ENCODE measurements at places on chromosomes 2 and 18.

GRCh38 chr2:78585871-78586270 lies 439.6 kb upstream of the REG3G start:
- DNase-seq, result no peak

DNA sequence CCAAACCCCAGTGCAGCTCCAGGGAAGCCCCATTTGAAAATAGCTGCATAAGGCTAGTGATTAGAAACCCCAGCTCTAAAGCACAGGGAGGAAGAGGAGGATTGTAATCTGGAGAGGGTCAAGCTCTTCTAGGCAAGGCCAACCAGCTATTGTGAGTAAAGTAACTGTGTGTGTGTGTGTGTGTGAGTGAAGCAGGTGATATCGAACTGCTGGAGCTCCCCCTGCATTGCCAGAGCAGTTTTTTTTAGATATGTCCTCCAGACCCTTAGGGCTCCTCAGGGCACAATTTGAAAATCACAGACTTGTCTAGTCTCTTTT lies 177.4 kb upstream of the NABP1 start:
- DNase-seq, result no peak

DNA sequence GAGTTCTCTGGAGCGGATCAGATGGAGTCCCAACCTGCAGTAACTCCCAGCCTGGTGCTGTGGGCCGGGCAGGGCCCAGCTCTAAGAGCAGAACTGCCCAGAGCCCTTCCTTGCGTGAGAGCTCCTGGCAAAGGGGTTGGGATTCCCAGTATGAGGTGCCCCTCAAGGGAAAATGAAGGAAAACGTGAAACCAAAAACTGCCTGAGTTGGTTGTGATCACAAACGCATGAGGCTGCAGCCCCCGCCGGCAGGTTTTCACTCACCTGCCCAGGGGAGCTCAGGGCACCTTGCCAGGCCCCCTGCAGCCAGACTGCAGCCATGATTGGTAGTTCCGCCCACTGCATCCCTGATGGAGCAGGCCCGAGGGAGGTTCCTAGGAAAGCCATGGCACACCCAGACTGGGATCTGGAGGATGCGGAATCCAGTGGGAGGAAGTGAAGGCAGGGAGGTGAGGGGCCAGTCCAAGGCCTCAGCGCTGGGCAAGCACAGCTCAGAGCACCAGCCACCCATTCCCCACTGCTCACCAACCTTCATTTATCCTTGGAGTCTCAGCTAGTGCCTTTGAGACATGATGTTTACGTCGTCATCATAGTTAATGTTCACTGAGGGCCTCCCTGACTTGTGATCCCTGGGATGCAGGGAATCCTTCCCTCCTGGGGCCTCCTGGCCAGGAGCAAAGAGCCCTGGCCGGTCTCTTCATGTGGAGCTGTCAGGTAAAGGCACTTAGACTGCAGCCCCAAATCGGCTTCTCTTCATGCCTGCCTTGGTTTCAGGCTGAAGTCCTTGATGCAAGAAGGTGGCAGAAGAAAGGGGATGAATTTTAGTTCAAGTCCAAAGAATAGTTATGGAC lies 103.2 kb downstream of the INHBB start:
- DNase-seq, result no peak

- no peak for DNase-seq
Measured at GRCh38 chr18:65815506-65815905, 64.7 kb downstream of the CDH7 start.

DNA sequence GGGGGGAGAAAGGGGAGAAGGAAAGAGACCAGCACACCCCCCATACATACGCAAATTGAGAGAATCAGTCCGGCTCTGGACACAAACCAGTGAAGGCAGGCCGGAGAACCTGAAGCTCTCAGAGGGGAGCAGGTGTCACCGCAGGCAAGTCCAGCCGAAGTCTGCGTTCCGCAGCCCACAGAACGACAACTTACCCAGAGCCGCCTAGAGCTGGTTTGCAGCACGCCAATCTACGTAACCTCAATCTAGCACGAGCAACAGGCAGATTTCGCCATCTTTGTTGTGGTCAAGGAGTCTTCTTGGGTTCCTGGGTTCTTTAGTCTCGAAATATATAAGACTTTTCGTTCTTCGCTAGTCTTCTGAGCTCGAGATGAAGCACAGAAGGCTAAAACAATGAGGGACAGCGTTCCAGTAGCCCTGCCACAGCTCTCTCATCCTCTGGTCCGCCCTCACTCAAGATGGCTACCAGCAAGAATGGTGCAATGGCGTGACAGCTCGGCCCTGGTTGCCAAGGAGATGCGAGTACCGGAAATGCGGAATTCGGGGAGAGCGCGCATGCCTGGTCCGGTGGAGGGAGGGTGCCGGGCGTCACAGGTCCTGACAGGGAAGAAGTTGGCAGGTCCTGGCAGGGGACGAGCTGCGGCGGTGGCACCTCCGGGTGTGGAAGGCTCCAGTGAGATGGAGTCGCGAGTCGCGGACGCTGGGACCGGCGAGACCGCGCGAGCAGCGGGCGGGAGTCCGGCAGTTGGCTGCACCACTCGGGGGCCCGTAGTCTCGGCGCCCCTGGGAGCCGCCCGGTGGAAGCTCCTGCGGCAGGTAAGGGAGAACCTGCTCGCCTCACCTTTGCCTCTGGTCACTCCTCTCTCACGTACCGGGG lies at the start of the genes CAMKMT and PREPL:
TSS of gene CAMKMT (plus strand) at position 618 of the 877 bp plus-strand sequence.
TSS of gene PREPL (minus strand) at position 165 of the 877 bp plus-strand sequence. CDS start 15,152 bp downstream, outside the sequence.
- DNase-seq, result peak; percentile 94

DNA sequence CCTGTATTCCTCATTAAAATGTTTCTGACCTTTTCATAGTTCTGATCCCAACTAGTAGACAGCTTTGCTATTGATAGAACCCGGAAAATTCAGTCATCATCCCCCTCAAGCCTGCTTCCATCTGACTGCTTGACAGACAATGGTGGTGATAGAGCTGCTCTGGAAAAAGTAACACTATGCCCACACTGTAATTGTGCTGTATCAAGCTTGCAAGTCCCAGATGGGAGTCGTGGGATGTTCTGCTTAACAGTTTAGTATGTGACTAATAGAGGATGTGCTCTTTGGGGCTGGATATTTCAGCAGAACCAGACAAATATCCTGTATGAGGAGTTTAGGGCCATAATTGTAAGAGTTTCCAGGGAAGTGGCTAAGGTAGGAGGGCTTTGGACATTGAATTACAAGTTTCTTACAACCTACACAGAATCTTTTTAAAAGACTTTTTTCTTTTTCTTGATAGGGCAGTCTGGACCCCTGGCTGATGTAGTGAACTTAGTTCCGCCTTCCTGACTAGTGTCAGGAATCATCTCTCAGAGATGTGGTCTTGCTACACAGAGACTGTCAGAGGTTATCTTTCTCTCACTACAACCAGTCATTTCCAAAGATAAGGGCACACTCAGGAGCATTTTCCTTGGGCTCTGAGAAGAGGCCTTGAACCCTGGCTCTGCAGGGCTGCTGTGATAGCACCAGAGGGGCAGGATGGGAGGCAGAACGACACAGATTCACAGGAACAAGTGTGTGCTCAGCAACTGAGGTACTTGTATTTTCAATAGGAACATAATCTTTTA lies 158.0 kb upstream of the RBMS1 start:
- DNase-seq, result no peak

GRCh38 chr18:49890041-49890440 lies 76.7 kb upstream of the ACAA2 start:
- DNase-seq, result no peak

DNA sequence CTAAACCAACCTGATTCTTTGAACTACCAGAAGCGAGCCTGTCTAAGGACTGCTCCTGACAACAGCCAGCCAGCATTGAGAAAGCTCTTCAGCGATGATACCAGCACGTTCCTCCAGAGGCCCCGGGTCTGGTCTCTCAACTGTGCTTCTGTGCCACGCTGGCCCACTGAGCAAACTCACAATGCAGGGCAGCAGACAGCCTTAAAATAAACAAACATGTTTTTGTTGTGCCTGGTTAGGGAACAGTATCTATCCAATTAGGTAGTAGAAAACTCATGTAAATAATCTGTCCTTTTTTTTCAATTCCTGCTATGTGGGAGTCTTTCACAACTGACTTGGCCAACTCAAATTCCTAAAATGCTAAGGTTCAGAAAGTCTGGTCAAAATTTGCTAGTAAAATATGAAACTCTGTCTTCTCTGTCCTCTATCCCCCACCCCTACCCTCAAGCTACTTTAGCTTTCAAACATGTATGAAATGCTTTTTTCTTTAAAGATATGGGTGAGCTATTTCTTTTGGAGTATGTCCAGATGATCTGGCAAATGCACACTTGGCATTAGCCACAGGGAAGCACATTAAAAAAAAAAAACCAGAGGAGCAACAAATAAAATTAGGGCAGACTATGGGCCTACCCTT lies 21.4 kb upstream of the EML4 start:
- DNase-seq, result no peak

DNA sequence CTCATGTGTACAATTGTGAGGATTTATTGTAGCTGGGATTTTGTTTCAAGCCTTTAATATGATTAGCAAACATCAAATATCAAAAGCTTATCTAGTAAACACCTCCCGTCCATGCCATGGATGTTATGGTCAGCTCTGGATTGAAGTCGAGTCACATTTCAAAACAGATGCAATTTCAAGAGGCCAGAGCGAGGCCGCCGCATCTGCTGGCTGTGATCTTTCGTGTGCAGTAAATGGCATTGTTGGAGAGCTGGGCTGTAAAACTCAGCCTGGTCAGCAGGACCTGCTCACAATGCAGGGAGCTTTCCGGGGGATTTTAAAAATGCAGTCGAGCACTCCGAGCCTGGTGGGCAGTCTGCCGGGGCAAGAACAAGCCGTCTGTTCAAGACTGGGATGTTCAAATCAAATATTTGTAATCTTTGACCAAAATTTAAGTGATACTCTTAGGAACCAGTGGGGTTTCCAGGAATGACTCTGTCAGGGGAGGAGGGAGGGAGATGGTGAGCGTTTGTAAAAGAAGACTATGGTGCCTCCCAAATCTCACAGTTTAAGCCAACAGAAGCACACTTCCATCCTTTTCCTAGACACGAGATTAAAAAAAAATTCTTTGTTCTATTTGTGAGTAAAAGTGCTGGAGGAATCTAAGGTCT lies 97.6 kb downstream of the MYCN start:
- no peak for DNase-seq

DNA sequence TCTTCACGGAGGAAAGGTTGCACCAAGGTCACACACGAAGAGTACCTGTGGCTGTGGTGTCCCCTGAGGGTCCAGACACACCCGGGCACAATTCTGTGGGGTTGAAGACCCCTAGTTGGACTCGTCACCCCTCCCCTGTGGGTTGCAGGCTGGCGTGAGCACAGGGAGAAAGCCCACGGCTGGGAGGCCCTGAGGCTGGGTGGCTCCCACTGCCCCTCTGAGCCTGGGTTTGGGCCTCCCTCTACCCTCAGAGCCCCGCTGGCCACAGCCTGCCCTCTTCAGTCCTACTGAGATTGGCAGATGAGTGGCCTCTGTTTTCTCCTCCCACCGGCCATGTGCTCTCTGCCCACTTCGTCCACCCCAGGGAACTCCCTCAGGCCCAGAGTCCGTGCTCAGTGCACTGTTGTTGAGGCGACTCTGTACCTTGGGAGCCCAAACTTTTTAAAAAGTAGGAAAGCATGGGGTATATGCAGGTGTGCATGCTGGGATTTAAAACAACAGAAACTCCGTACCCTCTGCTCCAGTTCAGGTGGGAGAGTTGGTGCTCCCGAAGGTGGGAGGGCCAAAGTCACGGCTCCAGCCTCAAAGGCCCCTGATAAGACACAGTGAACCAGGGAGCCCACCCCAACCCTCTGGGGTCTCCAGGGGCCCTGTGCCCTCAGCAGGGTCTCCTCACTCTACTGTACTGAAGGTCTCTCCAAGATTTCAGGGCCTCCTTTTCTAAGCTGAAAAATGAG lies 19.1 kb downstream of the RAMP1 start:
- DNase-seq, result no peak

DNA sequence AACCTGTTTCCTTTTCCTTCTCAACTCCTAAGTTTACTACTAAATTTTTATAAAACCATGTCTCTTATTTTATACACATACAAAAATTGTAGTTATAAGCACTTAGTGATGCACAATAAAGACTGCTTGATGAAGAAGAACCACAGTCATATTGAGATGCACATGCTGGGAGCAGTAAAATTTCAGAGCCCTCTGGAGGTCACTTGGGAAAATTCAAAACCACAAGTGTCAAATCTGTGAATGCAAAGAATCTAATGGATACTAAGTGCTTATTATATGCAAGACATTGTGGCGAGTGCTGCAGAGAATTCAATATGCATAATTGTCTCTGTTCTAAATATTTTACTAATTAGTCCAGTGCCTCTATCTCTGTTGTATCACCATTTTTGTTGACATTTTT lies 180.5 kb downstream of the VWC2L start:
- DNase-seq, result no peak

DNA sequence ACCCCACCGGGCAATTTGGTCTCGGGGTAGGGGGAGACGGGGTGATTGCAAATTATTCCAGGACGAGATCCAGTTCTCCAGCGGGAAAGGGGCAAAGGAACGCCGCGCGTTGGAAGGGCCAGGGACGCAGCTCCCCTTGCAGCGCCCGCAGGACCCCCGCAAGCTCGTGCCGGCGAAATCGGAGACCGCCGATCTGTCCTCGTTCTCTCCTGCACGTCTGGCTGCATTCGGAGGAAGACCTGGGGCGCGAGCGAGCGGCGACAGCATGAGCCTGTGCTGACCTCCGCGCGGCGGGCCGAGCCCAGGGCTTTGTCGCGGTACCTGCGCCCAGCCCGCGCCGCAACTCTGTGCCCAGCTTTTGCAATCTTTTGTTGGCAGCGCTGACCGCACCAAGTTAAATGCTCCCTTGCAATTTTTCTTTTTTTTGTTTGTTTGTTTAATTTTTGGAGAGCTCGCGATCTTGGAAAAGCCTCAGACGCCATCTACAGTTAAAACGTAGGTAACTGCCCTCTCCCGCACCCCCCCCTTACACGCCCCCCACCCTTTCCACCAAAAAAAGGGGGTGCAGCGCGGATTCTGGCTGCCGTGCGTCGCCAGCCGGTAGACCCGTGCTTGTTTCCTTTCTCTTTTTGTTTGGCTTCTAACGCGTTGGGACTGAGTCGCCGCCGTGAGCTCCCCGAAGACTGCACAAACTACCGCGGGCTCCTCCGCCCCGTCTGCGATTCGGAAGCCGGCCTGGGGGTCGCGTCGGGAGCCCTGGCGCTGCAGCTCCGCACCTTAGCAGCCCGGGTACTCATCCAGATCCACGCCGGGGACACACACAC lies 667 bp downstream of the TRIB2 start:
- DNase-seq, result peak; percentile 83

- no peak for DNase-seq
Measured at GRCh38 chr2:150860301-150860700, 372.8 kb upstream of the RND3 start.

- no peak for DNase-seq
Measured at GRCh38 chr2:190663348-190663747, 14.5 kb downstream of the NAB1 start.

DNA sequence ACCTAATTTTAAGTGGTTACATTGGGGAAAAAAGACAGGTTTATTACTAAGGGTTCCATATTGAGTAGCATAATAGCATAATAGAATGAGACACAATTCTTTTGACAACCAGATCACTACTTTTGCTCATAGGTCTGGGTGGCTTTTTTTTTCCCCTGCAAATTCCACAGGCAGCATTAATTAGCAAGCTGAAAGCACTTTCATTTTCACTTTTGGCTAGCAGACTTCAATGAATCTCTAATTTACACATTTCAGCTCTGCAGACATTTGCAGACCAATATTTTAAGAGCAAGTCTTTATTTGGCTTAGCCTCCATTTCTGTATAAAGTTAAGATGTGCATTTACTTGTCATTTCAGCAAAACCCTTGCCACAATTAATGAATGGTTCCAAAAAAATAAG lies 185.5 kb downstream of the NOL4 start:
- no peak for DNase-seq
